ENCODE measurements at places on chromosomes 5 and 9.

DNA sequence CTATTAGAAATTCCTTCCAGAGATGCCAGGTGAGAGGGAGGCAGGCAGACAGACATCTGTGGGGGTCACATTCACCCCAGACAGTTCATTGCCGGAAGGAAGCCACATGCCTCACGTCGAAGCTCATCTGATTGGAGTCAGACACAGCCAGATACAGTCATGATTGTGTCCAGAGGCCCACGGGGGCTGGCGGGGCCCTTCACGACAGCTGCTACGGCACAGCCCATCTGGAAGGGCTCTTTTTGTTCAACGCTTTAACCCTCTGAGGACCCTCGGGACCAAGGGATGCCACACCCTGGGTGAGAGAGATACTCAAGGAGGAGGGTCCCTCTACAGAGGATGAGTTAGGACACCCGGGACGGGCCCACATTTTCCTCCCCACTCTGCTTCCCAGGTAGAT, 31.9 kb upstream of the GABRP start:
- no peak for DNase-seq

DNA sequence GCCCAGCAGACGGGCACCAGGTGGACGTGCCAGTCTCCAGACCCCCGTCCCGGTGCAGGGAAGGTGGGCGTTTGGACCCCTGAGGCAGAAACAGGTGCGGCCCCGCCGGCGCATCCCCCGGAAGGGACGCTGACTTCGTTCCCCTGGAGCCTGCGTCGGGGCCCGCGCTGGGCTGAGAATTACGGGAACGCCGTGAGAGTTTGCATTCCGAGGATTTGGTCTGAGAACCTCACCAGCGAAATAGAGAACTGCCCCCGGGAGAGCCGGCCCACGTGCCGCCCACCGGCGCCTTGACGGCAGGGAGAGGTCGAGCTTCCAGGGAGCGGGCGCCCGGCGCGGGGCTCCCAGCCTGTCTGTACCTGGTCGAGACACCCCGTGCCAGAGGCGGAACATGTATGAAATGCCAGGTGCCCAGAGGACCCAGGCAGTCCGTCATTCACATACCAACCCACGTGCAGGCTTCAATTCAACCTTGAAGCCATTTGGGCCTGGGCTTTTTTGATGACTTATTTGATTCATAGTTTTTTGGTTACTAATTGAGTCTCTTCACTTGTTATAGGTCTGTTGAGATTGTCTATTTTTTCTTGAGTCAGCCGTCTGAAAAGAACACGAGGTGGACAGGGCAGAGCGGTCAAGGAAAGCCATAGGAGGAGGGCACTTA, 877 bp upstream of the CAMSAP1 start:
- DNase-seq: no peak

- DNase-seq: no peak
Measured at GRCh38 chr5:127518319-127518621, 830 bp downstream of the PRRC1 start.

GRCh38 chr5:147180751-147181150, 54.1 kb upstream of the STK32A start:
- DNase-seq: no peak

GRCh38 chr9:134230092-134230941, 66.0 kb upstream of the RNU6ATAC start:
- DNase-seq: no peak

DNA sequence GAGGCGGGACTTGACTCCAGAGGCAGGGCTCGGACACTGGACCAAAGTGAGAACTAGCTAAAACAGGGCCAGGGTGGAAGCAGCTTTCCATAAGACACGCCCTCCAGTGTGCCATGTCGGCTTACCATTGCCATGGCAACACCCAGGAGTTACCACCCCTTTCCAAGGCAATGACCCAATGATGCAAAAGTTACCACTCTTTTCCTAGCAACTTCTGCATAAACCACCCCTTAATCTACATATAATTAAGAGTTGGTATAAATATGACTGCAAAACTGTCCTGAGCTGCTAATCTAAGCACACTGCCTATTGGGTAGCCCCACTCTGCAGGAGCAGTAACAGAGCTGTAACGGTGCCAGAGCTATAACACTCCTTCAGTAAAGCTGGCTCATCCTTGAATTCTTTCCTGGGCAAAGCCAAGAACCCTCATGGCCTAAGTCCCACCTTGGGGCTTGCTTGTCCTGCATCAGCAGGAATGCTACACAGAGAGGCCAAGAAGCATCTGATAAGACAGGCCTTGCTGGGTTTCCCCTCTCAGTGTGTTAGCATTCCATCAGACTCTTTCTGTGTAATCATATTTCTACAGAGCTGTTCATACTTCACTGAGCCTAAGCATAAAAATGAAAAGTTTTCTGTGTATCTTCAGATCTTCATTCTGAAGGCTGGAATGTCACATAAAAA, 262.7 kb upstream of the KLF9 start:
- no peak for DNase-seq

DNA sequence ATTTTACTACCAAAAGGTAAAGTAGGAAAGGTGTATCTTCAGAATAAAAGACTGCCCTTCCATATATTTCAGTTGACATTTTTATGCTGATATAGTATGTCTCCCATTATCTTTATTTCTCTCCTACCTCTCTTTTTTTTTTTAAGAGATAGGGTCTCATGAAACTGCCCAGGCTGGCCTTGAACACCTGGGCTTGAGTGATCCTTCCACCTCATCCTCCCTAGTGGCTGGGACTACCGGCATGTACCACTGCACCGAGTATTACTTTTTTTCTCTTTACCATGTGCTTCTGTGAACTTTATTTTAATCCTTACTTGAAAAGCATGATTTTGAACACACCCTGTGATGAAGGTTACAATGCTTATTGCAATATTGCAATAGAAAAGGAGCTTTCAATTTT, 42.7 kb downstream of the NIPBL start:
- DNase-seq: no peak

GRCh38 chr9:110217656-110218099, 9.7 kb upstream of the C9orf152 start:
- DNase-seq: no peak

- no peak for DNase-seq
Measured at GRCh38 chr5:15241216-15241821, 258.7 kb upstream of the FBXL7 start.

GRCh38 chr9:73573235-73573634, 421.6 kb downstream of the ANXA1 start:
- DNase-seq: no peak

DNA sequence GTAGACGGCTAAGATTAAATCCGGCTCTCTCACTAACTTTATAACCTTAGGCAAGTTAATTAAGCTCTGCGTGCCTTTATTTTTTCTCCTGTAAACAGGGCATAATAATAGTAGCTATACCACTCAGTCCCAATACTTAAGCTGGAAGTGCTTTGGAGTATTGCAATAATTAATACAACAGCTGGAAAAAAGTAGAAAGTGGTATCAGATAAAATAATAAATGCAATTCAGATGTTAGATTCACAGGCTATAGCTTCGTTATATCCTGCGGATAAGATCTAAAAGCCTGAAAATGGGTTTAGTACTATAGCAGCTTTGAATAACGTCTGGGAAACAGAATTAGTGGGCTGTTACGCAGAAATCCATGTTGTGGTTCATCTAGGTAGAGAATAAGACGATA, 51.8 kb downstream of the MEGF9 start:
- no peak for DNase-seq

GRCh38 chr5:180103487-180104167, 32.1 kb upstream of the RNF130 start:
- DNase-seq: no peak

DNA sequence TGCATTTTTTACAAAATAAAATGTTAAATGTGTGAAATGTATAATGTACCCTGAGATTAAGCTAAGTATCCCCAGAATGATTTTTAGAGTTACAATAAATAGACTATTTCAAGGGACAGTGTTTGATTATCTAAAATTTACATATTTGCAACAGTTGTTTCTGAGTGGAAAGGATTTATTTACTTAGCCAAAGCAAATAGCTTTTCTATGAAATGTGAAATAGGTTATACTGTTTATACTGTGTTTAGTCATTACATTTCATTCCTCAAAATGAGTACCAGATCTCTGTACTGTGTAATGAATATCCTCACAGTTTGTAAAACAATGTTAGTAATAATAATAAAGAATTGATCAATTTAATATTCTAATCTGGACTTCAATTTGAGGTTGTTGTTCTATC, 1019.0 kb downstream of the NR2F1-AS1 start:
- DNase-seq: no peak
